Skin of body (tissue), 3 donors: ENCODE measurements at places on chromosomes 7 and 10.

GRCh38 chr7:102189756-102190155, 96.9 kb upstream of the SH2B2 start:
- no peak for DNase-seq

DNA sequence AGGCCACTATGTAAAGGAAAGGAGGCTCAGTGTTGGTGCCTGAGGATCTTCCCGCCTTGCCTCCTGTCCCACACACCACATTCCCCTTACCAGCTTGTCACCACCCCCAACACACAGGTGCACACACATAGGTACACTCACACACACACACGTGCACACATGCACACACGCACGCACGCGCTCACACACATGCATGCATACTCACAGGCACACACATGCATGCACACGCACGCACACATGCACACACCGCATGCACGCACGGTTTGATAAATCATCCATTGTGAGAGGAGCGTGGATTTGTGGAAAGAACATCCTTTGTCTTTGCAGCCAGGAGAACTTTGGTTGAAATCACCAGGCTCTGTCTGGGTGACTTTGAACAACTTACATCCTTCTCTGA, 359.8 kb downstream of the FRMD4A start:
- DNase-seq = no peak

DNA sequence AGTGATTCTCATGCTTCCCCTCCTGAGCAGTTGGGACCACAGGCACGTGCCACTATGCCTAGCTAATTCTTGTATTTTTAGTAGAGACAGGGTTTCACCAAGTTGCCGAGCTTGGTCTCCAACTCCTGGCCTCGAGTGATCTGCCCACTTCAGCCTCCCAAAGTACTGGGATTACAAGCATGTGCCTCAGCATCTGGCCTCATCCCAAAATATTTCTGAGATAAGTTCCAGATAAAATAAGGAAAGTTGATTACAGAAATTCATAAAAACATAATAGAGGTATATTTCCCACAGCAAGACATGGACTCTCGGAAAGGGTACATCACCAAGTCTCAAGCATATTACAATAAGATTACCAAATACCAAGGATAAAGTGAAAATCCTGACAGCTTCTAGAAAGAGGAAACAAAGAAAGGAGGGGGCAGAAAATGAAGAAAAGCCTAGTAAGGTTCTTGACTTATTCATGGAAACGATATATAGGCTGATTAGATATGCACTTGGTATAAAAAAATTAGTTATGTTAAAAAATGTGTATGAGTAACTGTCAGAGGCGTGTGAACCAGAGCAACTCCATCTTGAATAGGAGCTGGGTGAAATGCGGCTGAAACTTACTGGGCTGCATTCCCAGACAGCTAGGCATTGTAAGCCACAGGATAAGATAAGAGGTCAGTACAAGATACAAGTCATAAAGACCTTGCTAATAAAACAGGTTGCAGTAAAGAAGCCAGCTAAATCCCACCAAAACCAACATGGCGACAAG, 35.0 kb downstream of the IQUB start:
- no peak for DNase-seq

DNA sequence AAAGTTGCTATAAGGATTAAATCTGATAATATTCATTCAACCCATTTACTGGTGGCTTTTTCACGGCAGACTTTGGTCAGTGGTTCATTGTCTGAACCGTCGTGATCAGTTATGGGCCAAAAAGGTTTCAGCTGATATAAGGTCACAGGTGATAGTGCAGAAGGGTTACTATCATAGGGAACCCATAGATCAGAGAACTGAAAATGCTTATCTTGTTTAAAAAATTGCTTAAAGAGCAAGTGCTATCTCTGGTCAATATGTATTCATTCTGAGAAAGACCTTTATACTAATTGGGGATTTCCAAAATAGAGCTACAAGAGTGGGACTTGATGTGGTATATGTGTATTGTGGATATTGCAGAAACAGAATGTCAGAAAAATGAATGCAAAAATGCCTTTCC, 147.8 kb upstream of the SEMA3E start:
- no peak for DNase-seq

- no peak for DNase-seq
Observed at GRCh38 chr10:105594296-105594695, 953.2 kb downstream of the SORCS3 start.

DNA sequence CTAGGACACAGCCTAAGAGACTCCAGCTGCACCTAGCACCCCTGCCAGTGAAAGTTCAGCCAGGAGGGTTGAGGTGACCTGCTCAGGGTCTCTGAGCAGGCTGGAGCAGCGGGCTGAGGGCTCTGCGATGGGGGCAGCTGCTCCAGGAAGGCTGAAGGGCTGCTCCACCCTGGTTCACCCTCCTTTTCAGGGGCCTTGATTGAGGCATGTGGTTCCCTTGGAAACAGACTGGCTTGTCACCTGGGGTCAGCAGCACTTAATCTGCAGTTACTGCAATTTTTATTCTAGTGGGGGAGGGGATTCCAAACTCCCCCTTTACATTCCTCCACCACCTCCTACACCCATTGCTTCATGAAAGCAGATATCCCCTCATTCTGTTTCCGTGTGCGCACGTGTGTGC, 85.3 kb upstream of the UNC5B start:
- no peak for DNase-seq

DNA sequence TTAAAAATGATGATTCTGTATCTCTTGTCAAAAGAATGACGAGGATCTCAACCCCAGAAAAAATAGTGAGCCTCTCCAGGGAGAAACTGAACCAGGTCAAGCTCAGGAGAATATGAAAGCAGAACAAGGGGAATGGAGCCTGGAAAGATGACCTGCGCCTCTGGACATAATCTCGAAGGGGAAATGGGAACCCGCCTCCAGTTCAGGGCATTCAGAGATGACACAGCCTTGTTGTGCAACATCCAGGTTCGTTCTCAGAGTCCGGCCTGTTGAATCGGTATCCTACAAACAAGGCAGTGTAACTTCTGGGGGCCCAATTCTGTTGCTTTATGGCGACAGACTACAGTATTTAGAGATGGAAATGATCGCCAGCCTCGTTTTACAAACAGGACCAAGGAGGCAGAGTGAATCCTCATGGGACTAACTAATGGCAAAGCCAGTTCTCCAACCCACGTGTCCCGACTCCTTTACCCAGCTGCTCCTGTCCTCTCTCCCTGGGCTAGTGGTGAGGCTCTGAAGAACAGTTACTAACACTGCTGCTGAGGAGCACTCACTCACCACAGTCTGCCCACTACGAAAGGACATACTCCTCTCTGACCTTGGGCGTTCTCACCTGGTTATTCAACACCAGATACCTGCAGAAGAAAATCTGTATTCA, 67.6 kb downstream of the JAZF1 start:
- no peak for DNase-seq

DNA sequence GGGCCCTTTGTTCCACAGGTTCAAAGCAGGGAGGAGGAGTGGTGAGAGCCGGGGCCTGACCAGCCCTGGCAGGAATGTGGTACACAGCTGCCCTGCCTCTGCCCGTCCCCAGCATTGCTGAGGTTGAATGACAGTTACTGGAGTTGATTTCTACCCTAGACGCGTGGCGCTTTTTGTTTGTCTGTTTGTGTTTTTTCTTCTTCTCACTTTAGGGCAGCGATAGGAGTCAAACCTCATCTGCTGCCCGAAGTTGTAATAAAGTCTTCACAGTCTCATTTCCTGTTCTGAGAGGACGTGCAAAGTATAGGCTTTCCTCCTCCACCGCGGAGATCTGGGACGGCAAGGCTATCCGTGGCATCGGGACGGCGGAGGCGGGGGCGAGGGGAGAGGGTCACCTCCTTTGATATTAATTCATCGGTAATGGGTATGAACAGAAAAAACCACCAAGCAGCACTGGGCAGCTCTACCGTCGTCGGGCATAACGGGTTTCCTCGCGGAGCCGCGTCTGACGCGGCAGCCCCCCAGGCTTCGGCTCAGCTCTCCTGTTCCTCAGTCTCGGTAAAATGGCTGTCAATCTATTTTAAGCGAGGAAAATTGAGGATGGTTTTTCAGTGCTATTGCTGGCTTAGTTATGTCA, 160.8 kb downstream of the LRMDA start:
- no peak for DNase-seq

DNA sequence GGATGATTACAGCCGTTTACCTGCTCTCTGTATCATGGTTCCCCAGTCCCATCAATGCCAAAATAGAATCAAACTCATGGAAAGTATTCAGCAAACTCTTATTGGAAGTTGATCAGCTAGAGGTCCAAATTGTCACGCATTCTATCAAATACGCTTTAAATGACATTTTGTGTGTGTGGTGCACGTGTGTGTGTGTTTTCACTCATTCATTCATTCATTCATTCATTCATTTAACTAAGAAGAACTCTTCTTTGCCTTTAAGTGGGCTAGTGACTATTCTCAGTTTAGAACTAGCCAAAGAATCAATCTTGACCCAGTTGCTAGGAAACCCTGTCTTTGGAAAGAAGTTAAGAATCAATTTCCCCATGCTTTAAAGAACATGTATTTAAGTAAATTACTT, 102.8 kb downstream of the RTKN2 start:
- no peak for DNase-seq

DNA sequence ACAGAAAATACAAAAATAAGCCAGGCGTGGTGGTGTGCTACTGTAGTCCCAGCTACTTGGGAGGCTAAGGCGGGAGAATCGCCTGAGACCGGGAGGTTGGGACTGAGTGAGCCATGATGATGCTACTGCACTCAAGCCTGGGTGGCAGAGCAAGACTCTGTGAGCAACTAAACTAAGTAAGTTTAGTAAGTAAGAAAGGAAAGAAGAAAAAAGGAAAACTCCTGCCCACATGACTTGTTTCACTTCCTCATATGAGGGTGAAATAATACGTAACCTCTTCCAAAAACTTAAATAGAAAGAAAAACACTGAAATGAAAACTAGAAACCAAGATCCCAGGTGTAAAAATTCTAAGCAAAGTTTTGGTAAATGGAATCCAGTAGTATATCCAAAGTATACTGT, 79.6 kb downstream of the LARP4B start:
- DNase-seq = no peak

- DNase-seq = no peak
Observed at GRCh38 chr7:42770114-42770513, 141.8 kb downstream of the C7orf25 start.

DNA sequence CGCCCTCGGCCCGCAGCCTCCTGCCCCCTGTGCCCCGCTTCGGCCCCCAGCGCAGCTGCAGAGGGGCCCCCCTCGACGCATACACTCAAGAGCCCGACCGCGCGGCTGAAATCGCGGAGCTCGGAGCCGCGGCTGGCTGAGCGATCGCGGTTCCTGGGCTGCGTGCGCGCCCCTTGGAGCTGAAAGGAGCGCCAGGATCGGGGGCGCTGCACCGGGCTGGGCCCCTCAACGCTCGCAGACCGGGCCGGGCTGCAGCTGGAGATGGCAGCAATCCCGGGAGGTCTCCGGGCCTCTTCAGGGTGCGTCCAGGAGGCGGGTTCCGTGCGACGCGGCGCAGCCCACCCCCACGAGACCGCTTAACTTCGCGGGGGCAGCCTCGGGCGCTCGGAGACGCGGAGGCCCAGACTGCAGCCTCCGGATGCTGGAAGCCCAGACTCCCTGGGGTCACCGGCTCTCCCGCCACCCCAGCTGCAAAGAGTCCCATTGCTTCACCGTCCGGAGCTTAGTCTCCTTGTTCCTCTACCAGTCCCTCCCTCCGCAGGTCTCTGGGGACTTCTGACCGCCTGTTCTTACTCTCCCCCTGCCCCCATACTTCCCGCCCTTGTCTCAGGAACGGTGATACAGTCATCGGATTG, 73.0 kb upstream of the LRRC4 start:
- DNase-seq = no peak

GRCh38 chr10:74944205-74944604, 117.8 kb downstream of the KAT6B start:
- no peak for DNase-seq

DNA sequence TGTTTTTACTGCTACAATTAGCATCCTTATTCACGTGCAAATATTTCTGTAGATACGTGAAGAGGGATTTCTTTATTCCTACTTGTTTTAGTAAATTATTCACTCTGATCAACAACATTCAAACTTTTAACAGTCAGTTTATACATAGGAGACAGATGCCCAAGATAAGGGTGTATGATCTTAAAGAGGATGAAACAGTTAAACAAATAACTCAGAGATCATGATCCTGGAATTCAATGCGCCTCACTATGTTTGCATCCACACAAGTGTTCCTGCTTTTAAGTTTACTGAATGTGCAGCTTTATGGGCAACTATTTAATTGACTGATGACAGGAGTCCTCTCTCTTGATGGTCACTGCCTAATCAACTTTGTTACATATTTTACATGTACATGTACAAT, 394.8 kb downstream of the PARD3 start:
- no peak for DNase-seq

DNA sequence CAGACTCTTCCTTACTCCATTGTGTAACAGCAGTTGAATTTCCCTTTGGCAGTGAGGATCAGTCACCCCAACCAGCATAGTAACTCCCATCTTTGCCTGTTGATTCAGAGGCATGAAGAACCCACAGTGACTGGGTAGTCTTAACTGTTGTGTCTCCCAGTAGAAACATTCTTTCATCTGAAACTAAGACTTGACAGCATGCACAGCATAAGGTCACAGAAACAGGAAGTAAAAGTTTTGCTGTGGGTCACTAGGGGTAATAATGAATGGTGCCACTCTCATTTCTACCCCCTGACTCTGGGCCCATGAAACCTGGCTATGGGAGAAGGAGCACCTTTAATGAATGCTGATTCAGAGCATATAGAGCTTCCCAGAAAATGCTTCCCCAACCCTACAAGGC, 8.3 kb upstream of the FRMPD2 start:
- DNase-seq = no peak

DNA sequence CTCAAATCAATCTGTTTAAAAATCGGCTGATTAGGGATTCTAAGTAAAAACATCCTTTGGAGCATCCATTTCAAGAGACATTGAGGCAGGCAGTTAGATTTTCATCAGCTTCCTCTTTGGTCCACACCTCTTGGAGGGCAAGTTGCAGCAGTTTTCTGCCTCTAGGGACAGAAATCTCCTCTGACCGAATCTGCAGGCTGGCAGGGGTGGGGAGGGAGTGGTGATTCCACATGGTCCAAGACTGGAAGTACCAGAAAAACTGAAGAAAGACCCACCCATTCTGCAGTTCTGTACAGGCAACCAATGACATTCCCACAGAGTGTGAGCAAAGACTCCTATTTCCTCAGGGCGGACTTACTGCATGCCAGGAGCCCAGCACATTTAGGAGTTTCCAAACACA, 29.0 kb downstream of the FGFBP3 start:
- no peak for DNase-seq
